Left colon (tissue), 2 donors: ENCODE measurements at places on chromosomes 7 and 10. TPM values are rescaled to one million over a fixed set of nuclear protein-coding genes. Genes with fewer than 3 reads are reported as not detected.

The SHOC2 gene
- total RNA-seq: 66.8 TPM

The MYH16 gene
- total RNA-seq: not detected

The HOXA7 gene
- 38.9 TPM for total RNA-seq

The CPN1 gene
- total RNA-seq: not detected

The SFRP5 gene
- 0.82 TPM for total RNA-seq

The TMEM120A gene
- total RNA-seq: 104 TPM

The HMX2 gene
- total RNA-seq: 0.18 TPM

The TRIL gene
- total RNA-seq: 0.52 TPM

The OR9A2 gene
- total RNA-seq: not detected

The CHAT gene
- total RNA-seq: 0.82 TPM

The GIMAP4 gene
- 8.4 TPM for total RNA-seq

The MUC3A gene
- total RNA-seq: 185 TPM
